ENCODE measurements at places on chromosomes 3 and 15.

- no peak for DNase-seq
Observed at GRCh38 chr15:93164409-93164808, 75.4 kb upstream of the RGMA start.

DNA sequence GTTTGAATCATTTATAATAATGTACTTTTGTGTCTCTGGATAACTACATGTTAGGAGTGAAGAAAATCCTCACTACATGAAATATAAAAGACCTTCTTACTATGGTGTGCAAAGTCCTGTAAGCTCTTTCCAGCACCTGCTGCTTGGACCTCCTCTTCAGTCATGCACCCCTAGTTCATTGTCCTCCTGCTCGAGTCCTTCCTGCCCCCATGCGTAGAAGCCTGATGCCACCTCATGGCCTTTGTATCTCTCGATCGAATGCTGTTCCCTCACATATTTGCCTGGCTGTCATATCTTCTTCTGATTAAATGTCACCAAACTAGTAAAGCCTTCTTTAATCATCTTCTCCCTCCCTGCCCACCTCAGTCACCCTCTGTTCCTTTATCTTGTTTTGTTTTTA, 49.9 kb upstream of the SUCLG2 start:
- no peak for DNase-seq

DNA sequence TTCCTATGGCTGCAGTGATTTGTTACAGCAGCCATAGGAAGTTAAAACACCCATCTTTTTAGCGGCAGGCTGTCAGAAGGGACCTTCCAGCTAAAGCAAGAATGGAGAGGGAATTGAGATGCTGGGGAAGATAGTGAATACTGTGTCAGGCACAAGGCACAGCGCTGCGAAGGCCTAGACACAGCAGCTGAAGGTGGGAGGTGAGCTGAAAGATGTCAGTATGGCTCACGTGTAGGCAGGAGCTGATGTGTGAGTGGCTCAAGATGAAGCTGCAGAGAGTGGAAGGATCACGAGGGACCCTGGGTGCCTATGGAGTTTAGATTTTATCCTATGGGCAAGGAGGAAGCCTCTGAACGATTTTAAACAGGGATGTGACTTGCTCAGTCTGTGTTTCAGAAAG, 44.3 kb downstream of the NMNAT3 start:
- no peak for DNase-seq

DNA sequence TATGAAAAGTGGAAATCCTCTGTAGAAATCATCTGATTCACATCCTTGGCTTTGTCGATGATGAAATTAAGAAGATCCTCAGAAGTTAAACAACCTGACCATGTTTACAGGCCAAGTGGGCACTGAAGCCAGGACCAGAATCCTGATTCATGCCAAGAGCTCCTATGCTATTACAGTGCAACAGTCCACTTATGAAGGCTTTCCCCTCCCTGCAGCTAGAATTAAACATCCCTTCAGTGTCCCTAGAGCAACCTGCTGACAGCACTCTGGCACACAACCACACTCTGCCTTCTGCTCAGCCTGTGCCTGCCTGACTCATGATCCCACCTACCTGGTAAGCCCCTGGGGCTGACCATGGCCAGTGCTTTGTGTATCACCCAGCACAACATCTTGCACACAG, 33.8 kb downstream of the TXNRD3 start:
- DNase-seq, result no peak

- no peak for DNase-seq
Observed at GRCh38 chr3:129663930-129664646, 57.6 kb upstream of the PLXND1 start.

DNA sequence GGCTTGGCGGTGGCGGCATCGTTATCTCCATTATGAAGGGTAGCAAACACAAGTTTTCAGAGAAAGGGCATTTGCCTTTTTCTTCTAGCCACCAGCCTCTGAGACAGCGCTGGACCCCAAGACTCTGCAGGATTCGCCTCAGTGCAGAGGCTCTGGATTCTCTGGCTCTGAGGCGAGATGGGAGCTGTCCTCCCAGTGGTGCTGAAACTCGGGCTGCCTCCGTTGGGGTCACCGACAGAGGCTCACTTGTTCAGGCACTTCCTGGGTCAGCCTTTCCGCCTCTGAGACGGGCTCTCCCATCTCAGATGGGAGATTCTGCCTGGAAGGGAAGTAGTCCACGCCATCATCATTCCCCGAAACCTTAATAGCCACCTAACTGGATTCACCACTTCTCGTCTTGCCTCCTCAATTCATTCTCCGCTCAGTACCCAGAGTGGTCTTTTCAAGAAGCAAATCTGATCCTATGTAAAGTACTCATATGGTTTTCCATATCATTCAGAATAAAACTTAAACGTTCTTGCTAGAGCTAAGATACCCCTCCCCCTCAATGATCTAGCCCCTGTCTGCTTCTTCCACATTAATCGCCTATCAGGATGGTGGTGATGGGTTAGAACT, 76.9 kb downstream of the RHCG start:
- no peak for DNase-seq

DNA sequence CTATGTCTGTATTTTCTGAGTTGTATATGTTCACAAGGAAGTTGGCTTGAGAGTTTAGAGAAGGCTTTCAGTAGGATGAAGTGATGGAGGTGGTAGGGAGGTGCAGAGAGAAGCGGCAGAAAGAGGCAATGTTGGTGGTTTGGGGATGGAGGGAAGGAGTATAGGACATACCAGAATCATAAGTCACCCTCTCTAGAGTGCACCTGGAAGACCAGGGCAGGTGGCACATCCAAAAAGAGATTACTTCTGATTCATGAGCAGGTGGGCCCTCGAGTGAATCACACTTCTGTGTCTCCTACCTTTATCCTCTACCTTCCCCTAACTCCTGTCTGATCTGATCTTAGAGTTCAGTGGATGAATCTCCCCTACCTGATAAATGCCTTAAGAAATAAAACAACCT, 41.8 kb upstream of the MRPL3 start:
- DNase-seq, result no peak

DNA sequence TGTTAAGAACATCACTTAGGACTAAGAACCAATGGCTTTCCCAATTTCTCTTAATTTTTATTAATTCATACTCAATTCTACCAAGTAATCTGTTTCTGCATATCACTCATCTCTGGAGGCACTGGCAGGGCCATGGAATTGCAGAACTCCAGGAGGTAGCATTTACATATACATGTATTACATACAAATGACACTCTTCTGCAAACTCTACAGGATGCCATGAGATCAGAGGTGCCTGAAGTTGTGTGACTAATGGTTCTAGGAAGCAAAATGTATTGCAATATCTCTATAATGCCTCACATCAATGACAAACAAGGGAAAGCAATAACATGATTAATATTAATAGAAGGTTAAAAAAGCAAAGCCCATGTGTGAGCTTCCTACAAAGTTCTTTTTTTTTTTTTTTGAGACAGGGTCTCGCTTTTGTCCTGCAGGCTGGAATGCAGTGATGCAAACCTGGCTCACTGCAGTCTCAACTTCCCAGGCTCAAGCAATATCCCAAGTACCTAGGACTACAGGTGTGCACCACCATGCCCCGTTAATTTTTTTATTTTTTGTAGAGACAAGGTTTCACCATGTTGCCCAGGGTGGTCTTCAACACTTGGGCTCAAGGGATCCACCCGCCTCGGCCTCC, 33.0 kb downstream of the DENND6A start:
- no peak for DNase-seq

- no peak for DNase-seq
Observed at GRCh38 chr15:101679806-101680205, 27.6 kb upstream of the TM2D3 start.

DNA sequence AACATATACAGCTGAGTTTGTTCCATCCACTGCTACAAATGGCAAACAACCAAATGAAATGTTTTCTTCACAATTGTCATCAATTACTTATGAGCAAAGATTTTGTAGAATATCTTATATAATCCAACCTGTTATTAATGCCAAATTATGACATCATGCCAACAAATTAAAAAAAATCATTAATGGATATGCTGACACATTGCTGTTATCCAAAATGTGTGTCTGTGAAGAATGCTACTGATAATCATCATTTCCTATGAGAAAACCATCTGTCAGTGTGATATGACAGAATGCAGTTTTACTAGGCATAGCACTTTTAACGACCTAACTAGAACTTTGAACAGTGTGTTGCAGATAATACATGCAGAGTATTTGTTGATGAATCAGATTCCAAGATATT, 556.5 kb upstream of the KCNMB2 start:
- DNase-seq, result no peak

DNA sequence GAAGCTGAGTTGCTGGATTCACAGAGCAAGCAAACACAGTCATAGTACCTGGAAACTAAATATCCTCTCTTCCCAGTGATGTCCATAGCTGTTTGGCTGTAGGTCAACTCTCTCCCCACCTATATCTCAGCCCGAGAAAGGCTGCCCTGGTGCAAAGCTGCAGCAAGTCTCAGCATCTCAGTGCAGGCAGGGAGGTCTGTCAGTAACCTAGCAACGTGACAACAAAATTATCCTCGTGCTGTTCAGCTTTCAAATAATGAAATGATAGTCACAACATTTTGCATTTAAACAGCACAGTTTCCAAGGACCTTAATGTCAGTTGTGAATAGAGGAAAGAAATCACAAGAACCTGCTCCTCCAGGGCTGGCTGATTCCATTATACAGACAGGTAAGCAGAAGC, 83.6 kb downstream of the CHST2 start:
- DNase-seq, result no peak

- no peak for DNase-seq
Observed at GRCh38 chr15:72838311-72838731, 54.8 kb upstream of the ADPGK start.

- no peak for DNase-seq
Observed at GRCh38 chr15:87573534-87573933, 683.0 kb downstream of the NTRK3 start.

DNA sequence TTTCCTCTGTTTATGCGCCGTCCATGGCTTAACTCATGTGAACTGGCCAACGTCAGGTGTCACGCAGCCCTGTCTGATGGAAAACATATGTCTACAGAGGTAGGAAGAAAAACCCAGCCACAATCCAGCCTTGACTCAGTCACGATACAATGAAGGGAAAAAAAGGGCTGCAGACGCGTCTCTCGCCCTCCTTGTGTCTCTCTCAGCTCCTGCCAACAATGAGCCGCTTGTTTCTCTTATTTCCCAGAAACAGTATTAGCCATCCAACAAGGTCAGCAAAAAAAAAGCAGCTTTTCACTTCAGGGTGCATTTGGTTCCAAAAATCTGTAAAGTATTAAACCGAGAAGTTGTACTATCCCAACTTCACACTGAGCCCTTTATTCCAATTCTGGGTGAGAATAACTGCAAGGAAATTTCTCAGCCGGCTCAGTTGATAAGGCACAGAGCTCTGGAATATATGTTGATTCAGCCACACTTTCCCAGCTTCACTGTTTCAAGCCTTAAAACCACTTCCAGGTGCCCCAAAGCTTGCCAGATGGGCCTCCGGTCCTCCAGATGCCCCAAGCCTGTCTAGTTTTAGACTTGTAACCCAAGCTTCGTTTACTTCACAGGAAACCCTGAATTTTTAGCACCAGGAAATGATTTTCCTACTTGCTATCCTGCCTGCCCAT, 79.4 kb downstream of the TM4SF4 start:
- DNase-seq, result no peak

GRCh38 chr3:14391033-14391432, 11.4 kb upstream of the SLC6A6 start:
- no peak for DNase-seq

DNA sequence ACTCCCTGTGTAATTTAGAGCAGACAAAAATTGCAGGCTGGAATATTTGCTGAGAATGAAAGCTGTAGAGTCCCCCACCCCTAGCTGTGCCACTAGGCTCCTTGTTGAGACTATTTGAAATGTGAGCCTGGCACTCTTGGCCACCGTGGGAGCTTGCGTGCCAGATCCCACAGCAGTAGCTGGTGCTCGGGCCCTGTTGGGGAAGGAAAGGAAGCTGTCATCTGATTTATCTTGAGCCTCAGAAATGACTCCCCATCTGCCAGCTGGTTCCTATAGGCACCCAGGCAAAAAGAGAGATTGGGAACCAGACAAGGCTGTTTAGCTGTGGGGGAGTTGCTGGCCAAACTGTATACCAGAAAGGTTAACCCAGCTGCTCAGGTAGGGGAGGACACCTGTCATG, 23.4 kb upstream of the CLEC3B start:
- no peak for DNase-seq

DNA sequence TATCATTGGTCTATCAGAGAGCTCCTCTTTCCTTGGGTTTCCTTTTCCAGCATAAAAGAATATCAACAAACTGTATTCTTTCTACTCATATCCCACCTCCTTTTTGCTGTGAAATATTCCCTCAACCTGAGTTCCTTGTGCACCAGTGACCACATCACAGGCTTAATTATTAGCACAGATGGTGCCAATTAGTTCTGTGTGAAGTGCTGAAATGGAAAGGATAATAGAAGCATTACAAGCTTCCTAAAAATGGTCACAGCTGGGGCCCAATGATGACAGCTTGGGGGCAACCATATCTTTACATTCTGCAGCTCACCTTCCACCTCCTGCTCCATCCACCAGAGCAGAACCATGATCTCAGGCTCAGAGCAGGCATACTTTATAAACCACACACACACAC, 84.6 kb downstream of the ANO10 start:
- DNase-seq, result no peak

DNA sequence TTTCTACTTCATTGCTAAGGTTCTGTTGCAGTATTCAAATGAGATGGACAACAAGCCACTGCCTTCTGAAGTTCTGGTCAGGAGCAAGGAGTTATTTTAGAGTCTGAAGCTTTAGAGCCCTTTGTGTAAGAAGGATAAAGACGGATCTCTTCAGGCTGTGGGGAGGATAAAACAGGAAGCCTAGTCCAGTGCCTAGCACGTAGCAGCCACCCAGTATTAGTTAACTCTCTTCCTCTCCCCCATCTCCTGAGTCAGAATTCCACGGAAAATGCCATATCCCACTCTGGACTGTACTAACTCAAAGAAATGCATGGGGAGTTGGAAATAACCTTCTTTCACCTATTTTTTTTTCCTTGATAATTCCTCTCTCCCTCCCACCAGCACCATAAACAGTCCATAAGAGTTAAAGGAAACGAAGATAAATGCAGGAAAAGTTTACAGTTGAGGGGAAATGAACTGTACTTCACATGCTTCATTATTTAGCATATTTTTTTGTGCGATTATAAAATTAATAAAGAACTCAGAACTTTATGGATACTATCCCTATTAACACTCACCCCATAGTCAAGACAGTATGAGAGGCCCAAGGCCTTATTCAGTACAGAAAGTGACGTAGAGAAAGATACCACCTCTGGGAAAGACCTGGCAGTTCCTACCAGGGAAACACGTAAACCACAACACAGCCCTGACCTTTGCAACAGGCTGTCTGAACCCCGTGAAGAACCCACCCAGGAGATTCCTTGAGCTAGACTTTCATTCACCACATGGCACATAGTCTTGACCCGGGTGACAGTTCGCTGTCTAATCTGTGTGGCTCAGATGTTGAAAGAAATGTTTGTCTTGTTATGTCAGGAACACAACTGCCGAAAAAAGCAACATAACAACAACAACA, 9.2 kb downstream of the IGF2BP2 start:
- no peak for DNase-seq

- DNase-seq, result no peak
Observed at GRCh38 chr15:66925721-66926120, 139.7 kb upstream of the SMAD3 start.

DNA sequence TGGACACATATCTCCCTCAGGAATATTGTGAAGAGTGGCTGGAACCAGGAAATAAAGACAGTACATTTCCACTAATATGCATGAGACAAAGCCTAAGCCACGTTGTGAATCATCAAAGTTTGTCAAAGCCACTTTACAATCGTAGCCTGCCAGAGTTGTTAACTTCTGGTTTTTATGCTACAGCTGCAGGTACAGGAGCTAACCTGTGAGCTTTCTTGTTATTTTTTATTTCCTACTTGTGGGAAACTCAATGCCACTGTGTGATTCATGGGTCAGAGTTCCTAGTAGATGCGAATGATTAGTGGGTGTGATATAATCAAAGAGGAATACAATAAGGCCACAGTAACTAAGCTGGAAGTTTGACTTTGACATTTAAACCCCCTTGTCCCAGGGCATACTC, 44.4 kb upstream of the TEX9 start:
- no peak for DNase-seq

Measured in substantia nigra (tissue), 51 donors.